ENCODE measurements at places on chromosomes 11 and 22.

DNA sequence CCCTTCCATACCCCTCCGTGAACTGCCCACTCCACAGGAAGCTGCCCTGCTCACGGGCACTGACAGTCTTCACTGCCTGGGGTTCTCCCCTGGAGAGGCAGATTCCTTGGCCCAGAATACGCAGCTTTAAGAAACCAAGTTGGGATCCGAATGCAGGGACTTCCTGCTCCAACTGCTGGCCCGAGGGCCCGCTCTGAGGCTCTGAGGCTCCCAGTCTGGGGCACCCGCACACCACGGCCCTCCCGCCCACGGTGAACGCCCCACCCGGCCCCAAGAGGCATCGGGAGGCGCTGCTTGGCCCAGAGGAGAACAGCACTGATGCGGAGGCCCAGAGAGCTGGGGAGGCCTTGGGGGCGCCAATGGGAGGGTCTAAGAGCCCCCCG, 42.3 kb downstream of the IGF2 start:
- DNase-seq = no peak

DNA sequence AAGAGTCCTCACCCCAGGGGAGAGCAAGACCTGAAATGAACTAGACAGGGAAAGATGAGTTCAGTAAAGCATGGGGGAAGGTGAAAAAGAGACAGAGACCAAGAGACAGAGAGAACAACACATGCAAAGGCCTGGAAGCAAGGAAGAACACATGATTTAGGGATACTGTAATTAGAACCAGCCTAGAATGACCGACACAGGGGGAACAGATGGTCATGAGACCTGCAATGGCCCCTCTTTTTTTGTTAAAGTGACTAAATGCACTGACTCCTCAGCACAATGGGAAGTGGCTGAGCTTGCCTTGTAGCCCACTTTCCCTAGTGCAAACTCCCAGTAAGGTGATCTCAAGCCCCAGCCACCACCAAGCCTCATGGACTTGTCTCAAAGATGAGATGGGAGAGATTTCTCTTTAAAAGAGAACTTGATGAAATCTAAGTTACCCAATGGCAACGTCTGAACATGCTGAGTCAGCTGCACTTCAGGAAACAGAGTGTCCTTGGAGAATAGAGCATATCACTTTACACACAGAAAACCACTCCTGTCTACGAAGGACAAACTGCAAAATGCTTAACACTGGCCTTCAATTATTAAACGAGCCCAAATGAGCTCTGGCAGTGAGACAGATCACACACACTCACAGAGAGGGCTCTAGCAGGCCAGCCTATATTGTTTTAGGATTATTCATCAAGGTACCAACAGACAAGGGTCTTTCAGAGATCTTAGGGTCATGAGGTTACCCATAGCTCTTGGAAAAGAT, 91.0 kb downstream of the SERGEF start:
- no peak for DNase-seq

- no peak for DNase-seq
Observed at GRCh38 chr11:132972565-132972964, 559.7 kb downstream of the OPCML start.

DNA sequence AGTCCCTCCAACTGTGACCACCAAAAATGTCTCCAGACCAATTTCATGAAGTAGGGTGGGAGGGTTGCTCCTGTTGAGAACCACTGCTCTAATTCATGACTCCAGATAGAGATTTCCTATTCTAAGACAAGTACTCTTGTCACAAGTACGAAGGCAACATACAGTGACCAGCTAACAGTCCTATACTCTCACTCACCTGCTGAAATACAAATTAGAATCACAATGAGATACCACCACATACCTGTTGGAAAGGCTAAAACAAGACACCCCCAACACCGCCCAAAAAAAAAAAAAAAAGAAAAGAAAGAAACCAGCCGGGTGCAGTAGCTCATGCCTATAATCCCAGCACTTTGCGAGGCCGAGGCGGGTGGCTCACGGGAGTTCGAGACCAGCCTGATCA, 310.5 kb downstream of the SWAP70 start:
- no peak for DNase-seq

DNA sequence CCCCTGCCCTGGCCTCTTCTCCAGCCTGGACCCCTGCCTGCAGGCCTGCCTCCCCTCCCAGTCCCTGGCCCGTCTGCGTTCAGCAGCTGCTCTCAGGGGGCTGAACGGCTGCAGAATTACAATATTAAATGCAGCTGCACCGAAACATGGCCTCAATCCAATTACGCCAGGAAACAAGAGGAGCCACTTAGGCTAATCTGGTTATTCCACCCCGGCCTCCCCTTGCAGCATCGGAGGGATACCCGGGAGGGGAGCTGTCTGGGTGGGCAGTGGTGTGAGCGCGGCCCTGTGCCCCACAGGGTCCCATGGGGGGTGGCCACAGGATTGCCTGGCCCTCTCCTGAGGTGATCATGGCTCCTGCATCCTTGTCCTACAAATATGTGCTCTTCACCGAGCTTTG, 42.6 kb downstream of the FLRT1 start:
- no peak for DNase-seq

GRCh38 chr11:93089474-93090102, 108.2 kb downstream of the SLC36A4 start:
- peak; percentile 14 for DNase-seq

- peak; percentile 35 for DNase-seq
Observed at GRCh38 chr11:134224710-134225664, 516 bp downstream of the VPS26B start.

GRCh38 chr11:115194802-115195110, 309.5 kb downstream of the CADM1 start:
- DNase-seq = no peak

All from GM10248 (cell line).